ENCODE measurements at places on chromosomes 1 and 21.
A peak's percentile ranks its signal among the peaks of the same experiment; 100 is the strongest.

GRCh38 chr21:45945868-45946210 is 35.7 kb upstream of the COL6A1 start:
- peak; percentile 31 for DNase-seq

DNA sequence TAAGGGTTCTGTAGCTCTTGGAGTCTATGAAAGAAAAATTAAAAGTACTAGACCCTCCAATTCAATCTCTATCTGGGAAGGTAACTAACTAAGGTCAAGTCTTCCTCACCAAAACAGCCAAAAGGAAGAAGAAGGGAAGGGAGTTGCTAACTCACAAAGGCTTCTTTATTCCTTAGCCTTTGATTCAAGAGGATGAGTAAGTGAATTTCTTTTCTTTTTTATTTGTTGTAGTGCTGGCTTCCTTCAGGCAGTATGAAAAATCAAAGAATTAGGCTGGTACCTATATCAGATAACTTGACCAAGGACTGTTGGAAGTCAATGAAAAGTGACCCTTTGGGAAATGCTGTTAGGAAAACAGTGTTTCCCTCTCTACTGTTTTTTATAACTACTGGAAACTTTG is 144.4 kb upstream of the NRIP1 start:
- no peak for DNase-seq

GRCh38 chr1:9990944-9991343 is 6.1 kb upstream of the RBP7 start:
- no peak for DNase-seq

DNA sequence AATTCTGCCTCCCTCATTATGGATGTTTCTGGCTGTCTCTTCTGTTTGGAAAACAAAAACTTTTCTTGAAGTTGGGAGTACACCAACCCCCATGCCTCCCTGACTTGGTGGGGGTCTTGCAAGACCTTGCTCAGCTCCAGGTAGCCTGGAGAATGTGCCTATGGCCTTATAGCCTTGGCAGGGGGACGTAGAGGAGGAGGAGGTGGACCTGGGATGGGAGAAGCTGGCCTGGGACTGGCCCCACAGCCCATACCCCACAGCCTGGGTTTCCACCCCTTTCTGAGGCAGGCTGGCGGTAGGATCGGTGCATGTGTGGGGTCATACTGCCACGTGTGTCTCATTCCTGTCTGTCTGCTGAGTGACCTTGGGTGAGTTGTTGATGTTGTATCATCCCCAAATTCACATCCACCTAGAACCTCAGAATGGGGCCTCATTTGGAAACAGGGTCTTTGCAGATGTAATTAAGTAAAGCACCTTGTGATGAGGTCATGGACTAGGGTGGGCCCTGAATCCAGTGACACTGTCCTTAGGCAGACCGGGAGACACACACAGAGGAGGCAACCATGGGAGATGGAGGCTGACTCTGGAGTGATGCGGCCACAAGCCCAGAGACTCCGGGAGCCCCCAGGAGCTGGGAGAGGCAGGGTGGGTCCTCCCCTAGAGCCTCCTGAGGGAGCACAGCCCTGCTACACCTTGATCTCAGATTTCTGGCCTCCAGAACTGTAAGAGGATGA is 18.5 kb downstream of the OBSCN start:
- no peak for DNase-seq

DNA sequence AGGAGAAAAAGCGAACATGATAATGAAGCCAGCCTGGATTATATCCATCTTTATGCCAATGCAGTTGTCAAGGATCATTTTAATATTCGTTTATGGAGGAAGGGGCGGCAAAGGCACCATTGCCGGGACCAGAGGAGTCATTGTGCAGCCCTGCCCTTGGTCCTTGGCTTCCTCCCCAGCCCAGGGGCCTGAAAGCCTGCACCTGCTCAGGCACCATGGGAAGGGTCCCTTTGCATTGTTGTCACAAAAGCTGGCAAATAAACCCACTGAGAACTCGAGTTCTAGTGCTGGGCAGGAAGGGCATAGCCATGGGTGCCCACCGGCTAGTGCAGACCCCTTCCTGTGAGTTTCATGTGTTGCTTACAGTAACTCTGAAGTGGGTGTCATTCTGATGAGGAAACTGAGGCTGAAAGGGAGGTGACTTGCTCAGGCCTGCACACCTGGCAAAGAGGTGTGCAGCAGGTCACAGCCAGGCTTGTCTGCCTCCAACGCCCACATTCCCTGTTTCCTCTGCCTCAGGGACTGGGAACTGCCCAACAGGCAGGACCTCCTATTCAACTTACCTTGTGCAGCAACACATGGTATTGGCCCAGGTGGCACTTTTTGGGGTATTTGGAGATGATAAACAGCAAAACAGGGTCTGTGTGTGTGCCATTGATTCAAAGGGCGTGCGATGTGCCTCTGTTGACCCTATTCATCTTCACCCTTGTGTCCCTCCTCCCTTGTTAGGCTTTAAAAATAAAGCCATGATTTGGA is 84.6 kb downstream of the MAN1C1 start:
- DNase-seq = no peak

GRCh38 chr1:220318673-220319072 is 46.4 kb upstream of the RAB3GAP2 start:
- DNase-seq = no peak

DNA sequence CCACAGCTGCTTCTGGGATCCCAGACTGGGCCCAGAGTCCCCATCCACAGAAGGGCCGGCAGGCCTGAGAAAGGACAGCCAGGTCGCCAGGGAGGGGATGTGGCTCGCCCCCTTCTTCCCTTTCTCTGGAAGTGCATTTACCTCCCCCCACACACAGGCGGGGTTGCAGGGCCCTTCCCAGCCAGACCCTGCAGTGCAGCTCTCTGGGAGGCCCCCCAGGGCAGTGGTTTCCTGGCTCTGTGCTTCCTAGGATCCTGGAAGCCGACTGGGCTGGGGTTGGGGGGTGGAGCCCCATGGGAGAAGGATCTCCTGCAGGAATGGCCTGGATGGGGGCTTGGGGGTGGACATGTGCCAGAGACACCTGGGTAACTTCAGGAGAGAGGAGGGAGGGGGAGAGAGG is 4.2 kb upstream of the COL6A1 start:
- peak; percentile 52 for DNase-seq

- DNase-seq = peak; percentile 77
Observed at GRCh38 chr1:40653851-40654537, 11.5 kb downstream of the RIMS3 start.

GRCh38 chr1:168008595-168008994 is 71.7 kb upstream of the MPC2 start:
- no peak for DNase-seq

- DNase-seq = no peak
Observed at GRCh38 chr1:156499842-156500542, 583 bp downstream of the MEF2D start.

GRCh38 chr1:89518221-89518631 is 6.4 kb upstream of the LRRC8B start:
- no peak for DNase-seq

GRCh38 chr1:117268535-117269455 is 58.1 kb upstream of the VTCN1 start:
- DNase-seq = peak; percentile 54

- DNase-seq = no peak
Observed at GRCh38 chr1:107198561-107198960, 57.7 kb downstream of the NTNG1 start.

DNA sequence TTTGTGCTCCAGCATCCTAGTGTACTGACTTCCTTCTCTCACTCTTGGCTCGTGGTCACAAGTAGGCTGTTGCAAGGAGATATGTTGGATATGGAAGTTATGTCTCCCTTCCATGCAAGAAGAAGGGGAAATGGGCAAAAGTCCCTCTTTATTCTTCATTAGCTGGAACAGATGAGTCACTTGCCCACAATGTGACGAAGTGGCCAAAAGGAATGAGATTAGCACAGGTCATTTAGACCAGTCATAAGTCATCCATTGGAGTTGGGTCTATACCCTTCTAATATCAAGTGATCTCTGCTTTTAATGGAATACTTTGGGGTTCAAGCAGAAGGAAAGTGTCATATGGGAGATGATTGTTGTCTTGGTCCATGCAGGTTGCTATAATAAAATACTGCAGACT is 91.2 kb upstream of the NGF start:
- DNase-seq = no peak

DNA sequence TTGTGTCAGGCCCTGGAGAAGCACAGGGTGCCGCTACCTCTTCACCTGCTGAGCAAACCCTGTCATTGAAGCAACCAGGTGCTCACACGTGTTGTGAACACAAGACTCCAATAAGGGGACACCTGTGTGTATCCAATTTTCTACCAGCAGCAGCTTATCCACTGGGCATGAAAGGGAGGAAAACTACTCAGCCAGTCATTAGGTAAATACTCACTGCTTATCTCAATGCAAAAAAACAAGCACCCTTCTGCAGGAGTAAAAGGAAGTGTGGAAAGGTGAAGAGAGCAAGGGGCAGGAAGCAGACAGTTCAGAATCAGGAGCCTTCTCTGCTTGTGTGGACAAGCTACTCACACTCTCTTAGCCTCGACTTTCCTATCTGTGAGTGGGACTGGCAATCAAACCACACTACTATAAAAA is 148.9 kb downstream of the ETS2 start:
- DNase-seq = no peak

DNA sequence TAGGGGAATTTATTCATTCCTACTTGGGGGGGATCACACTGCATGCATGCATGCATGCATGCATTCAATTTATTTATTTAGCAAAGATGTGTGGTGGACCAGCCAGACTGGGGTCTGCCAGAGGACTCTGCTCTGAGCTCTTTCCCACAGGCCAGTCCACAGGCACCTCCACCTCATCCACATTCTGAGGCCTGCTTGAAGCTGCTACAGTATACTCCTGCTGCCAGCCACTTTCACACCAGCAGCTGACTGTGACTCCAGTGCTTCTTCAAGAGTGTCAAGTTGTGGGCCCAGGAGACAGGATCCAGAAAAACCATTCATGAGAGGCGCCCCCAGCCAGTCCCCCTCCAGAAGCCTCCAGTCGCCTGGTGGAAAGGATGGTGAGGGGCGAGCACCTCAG is 30.9 kb downstream of the SSBP3 start:
- DNase-seq = no peak

DNA sequence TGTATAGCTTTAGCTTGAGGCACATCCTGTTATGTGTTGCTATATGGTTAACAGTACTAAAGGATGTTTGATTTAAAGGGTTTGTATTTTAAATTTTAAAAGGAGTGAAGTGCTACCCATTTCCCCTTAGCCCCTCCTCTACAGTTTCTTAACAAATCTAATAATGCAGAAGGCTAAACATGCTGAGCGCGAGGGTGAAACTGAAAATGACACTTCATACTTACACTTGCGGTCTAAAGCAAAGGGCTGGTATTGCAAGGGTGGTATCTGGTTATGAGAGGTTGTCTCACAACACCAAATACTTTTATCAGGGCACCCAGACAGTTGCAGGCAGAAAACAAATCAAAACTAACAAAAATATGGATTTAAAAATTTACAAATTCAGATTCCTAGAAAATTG is 172.3 kb downstream of the SIPA1L2 start:
- DNase-seq = no peak

DNA sequence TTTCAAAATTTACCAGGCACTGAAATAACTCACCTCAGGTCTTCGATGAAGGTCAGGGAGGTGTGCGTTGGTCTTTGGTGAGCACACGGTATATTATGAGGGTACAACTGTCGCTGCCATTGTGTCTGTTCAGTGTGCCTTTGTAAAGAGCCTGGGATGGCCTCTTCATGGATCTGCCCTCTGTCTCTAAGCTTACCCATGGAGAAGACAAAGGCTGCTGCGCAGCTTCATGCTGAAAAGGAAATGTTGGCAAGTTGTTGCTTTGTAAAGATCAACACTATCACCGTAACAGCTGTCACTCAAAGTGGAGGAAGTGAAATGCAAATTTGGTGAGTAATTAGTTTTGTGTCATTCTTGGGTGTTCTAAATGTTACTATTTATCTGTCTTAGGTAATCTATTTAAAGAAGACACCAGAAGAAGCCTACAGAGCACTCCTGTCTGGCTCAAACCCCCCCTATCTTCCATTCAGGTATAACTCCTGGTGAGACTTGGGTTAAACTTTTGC is 71.6 kb downstream of the CDC14A start:
- DNase-seq = no peak

DNA sequence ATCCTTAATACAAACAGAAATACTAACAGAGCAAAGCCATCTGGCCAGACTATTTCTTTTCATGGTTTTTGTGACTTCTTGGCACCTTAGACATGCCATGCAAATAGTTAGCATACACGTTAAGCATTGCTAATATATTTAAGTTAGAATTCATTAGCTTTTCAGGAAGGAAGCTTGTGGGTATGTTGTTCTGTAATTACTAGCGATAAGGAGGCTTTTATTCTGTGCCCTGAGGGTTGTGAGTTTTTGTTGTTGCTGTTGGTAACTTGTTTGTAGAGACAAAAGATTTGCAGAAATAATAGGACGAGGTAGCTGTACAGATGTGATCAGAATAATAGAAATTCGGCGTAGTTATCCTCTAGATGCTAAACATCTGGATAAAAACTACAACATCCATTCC is 305.3 kb downstream of the TM2D1 start:
- no peak for DNase-seq

DNA sequence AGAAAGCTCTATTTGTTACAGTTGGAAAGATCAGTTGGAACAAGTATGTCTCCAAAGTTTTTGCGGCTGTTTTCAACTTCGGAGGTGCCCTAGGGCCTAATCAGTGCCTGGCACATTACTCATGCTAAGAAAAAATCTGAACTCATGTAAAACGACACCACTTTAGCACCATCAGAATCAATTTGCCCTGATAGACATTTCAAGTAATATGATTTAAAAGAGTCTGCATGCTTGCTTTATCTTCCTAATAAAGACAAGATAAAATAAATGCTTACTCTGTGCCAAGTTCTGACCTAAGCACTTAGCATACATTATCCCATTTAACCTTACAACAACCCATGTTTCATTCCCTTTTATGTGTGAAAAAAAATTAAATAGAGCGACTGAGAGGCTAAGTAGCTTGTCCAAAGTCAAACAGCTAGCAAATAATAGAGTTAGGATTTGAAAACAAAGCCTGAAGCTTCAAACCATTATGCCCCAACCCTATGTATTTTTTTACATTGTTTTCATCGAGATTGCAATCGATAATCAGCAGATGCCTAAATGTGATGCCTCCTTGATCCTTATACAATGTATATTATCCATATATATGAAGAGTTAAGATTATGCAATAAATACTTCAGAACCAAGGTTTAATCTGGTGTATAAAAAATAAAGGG is 91.3 kb downstream of the DENND1B start:
- no peak for DNase-seq

DNA sequence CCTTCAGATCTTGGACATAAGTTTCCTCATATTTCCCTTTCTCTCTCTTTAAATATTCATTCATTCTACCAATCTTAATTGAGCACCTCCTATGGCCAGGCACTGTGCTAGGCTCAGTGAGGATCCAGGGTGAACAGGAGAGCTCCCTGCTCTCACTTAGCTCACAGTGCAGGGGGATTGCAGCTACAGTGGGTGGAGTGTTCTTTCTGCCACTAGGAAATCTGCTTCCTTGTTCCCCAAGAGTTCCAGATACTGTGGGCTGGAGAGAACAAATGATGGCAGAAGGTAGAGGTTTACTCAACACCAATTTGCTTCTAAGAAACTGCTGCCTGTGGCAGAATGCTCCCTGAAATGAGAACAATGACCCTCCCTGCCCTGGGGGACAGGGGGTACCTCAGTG is 5.1 kb upstream of the FABP3 start:
- no peak for DNase-seq

Data from ecto neural progenitor cell (in vitro differentiated cells).